ENCODE measurements at places on chromosomes 4 and X.

- DNase-seq, result no peak
These were observed 1261.8 kb downstream of the ADGRL3 start for GRCh38 chr4:62461961-62462360.

DNA sequence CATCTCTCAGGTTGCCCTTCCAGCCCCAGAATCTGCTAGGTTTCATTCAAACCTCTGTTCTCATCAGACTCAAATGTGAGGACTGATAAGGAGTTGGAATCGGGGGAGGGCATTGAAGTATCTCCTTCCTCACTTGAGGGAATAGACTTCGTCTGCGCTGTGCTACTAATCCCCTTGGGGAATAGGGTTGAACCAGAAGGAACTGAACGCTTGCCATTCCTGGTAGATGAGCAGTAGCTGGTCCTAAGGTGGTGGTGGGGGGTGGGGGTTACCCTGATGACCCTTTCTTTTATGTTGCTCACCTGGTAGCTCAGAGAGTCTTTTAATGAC lies 692 bp upstream of the SLC9A7 start:
- DNase-seq, result peak; percentile 9

DNA sequence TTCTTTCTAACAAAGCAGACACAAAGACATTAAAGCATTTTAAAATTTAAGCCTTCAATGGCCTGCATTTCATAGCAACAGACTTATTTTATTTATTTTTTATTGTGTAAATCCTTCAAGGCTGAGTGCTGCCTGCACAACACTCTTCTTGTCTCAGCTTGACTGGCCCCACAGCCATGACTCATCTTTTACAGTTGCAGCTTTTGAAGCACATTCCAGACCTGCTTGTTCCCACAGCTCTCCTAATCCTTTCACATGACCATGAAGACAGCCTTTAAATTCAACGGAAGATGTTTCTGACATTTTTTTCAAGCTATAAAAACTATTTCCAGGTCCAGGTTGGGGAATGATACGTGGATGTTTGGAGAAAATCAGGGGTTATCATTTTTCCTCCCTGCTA lies 276.9 kb upstream of the TACR3 start:
- DNase-seq, result peak; percentile 0

GRCh38 chrX:140817943-140818342 lies 108.4 kb downstream of the LINC00632 start:
- peak; percentile 8 for DNase-seq

- DNase-seq, result no peak
These were observed 50.0 kb downstream of the ATOH1 start for GRCh38 chr4:93878566-93878965.

GRCh38 chr4:113827285-113827684 lies 65.7 kb upstream of the CAMK2D start:
- DNase-seq, result no peak

DNA sequence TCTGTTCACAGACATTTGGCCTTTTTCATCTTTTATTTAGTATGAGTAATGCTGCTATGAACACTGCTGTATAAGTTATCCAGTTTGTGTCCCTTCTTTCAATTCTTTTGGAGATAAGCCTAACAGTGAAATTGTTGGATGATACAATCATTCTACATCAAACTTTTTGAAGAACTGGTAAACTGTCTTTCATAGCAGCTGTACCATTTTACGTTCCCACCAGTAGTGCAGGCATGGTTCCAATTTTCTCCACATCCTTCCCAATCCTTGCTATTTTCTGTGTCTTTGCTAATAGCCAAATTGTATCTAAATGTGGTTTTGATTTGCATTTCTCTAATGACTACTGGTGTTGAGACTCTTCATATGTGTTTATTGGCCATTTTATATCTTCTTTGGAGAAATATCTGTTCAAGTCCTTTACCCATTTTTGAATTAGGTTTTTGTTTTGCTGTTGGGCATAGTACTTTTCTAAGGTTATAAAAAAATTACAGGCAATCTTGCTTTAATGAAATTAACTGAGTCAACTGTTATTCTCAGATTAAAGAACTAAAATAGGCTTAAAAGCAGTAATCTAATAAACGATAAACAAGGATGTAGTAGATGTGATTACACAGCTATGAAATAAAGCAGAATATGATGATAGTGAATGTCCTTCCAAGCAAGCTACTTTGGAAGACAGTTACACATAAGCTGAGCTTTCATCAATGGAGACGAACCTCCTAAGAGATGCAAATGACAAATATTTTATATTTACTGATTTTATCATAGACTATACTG lies 57.2 kb downstream of the FBXW7 start:
- DNase-seq, result no peak

DNA sequence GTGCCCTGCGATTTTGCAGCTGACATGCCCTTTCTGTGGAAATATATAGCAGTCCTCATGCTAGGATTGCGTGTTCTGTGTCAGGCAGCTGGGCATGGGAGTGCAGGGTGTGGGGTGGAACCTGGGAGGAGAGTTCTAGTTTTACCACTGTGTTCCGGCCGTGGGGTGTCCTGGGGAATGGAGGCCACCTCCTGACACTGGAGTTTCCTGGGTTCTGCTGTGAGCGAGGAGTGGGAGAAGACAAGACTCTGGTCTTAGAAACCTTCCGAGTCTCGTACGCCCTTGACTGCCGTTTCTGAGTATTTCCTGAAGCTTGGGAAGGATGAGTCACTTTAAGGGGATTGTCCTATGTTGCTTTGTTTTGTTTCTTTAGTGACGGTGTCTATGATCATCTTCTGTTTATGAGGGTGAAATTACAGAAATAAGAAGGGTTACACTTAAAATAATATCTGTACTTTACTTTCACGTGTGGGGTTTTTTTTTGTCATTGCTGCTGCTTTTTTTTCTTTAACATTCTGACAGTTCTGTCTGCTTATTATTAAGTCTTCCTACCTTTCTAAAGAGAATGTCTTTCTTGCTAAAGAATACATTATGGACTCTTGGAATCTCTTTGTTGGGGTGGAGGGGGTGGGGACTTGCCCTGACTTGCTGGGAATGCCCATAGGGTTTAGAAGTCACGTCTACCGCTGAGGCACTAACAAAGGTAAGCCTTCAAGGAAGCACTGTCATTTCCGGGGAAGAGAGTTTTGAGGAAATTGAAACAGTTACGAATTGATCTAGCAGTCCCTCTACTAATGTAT lies 19.1 kb downstream of the CD99 start:
- peak; percentile 67 for DNase-seq

GRCh38 chr4:154294652-154295350 lies 196.8 kb downstream of the DCHS2 start:
- no peak for DNase-seq

- DNase-seq, result peak; percentile 25
These were observed 24.3 kb upstream of the PGM2 start for GRCh38 chr4:37802068-37802666.

- peak; percentile 22 for DNase-seq
These were observed 36.3 kb downstream of the C4orf51 start for GRCh38 chr4:145716200-145716599.

DNA sequence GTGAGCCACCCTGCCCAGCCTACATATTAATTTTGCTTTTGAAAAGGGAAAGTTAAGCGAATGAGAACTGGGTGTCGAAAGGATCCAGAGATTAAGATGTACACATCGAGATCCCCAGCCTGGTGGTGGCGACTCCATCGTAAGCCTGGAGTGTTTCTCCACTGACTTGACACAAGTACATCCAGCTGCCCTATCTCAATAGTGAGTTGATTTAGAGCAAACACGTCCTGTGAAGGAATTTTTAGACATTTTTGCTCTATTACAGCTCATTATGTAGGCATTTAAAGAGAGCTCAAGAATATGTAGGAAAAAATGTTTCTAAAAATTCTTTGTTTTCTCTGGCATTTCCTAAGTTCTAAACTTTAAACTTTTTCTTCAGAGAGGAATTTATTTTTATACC lies 11.7 kb upstream of the CLDN34 start:
- peak; percentile 77 for DNase-seq

DNA sequence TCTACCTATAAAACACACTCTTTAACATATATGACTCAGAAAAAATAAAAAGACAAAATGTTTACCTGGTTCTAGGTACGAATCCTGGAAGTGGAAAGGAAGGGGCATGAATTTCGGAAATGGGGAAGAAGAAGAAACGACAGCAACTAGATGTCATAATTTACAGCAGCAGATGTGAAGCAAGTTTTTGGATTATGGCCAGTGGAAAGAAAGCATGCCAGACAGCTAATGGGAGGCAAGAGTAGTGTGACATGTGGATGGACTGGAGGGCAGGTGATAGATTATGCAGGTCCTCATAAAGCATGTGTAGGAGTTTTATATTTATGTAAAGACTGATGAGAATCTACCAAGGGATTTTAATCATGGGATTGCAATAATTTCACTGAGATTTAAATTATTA lies 279.0 kb upstream of the TACR3 start:
- DNase-seq, result no peak

GRCh38 chr4:106507440-106507839 lies 138.9 kb upstream of the GIMD1 start:
- no peak for DNase-seq

- DNase-seq, result peak; percentile 51
These were observed 54.4 kb downstream of the FAT1 start for GRCh38 chr4:186669159-186669731.

DNA sequence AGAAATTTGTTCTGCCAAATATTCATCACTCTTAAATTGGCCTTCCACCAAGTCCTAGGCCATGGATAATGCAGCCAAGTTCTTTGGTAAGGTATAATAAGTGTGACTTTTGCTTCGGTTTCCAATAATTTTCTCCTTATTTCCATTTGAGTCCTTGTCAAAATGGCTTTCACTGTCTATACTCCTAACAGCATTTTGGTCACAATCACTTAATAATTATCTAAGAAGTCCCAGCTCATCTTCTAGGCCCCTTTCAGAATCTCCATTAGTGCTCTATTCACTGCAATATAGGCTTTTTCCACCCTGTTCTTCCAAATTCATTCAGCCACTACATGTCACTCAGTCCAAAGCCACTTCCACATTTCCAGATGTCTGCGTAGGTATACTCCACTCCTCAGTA lies 51.0 kb upstream of the SPIN4 start:
- no peak for DNase-seq

DNA sequence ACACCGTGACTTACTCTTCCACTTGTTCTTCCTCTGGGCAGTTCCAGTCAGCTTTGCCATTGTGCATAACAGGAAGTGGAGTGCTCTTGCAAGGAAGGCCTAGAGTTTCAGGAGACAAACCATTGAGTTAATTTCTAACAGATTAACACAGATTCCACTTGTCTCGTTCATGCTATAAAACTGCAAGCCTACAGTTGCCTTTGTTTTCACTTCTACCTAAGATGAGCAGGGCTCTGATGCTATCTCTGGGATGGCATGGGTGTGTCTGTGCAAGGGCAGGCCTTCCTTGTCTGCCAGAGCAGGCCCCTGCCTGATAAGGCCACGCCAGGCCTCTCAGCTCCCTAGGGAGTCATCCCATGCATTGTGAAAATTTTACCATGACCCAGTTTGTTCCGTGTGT lies 67.7 kb upstream of the PGRMC2 start:
- DNase-seq, result no peak

DNA sequence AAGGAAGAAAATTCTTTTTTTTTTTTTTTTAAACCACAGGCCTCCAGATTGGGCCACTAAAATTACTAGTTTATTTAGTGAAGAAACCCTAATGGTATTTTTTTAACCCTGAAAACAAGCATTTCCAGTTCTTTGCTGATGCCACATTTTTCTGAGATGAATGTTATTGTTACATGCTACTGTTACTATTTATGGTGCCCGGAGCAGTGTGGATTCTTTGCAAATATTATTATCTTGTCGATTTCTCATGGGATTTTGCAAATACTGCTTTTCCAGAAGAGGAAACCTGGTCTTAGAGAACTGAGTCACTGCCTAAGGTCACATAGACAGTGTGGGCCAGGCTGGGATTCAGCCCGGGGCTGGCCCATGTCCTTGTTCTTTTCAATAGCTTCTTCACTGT lies 8.7 kb upstream of the ALAS2 start:
- no peak for DNase-seq

DNA sequence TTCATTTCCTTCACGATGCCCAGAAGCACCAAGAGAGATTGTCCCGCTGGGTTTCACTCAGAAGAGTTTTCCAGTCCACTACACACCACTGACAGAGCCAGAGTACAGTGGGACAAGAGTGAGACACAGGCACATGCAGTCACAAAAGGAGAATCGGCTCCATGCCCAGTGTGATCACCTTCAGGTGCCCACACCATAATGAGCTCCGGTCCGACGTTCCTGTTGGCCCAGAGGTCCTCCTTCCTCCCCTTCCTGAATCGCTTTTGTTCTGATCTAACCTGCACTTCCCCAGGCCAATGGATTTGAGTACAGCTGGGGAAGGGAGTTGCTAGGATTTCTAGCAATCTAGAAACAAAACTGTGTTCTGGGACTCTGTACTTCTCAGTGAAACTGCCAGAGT lies 4.6 kb upstream of the CHRNA9 start:
- no peak for DNase-seq

DNA sequence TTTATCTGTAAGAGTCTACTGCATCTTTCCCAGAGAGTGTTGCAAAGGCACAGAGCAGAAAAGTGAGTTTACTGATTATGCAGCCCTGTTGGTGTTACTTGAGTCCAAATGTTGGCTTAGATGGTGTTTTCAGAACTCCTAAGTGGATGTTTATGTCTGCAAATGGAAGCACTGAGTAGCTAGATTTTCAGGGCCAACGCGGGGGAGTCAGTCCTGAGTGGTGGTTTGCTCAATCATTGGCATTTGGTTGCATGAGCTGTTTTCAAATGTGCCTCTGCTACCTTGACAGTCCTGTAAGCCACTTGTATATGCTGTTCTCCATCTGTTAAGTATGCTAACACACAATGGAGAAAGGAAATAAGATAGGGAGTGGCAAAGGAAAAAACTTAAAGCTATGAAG lies 45.4 kb downstream of the MAMLD1 start:
- no peak for DNase-seq

GRCh38 chr4:107974523-107974922 lies 15.2 kb upstream of the HADH start:
- no peak for DNase-seq

DNA sequence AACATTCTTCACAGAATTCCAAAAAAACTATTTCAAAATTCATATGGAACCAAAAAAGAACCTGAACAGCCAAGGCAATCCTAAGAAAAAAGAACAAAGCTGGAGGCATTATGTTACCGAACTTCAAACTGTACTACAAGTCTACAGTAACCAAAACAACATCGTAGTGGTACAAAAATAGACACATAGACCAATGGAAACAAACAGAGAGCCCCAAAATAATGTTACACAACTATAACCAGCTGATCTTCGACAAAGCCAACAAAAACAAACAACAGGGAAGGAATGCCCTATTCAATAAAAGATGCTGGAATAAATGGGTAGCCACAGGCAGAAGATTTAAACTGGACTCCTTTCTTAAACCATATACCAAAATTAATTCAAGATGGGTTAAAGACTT lies 1189.6 kb downstream of the PCDH18 start:
- DNase-seq, result no peak

GRCh38 chr4:175891231-175891630 lies 79.2 kb upstream of the GPM6A start:
- no peak for DNase-seq

All from hepatic stellate cell (primary cell).